Muscle of back (tissue), 13 donors: ENCODE measurements at places on chromosomes 1 and 21.

GRCh38 chr21:41726970-41727783 lies 39.7 kb downstream of the RIPK4 start:
- DNase-seq = peak; percentile 67

DNA sequence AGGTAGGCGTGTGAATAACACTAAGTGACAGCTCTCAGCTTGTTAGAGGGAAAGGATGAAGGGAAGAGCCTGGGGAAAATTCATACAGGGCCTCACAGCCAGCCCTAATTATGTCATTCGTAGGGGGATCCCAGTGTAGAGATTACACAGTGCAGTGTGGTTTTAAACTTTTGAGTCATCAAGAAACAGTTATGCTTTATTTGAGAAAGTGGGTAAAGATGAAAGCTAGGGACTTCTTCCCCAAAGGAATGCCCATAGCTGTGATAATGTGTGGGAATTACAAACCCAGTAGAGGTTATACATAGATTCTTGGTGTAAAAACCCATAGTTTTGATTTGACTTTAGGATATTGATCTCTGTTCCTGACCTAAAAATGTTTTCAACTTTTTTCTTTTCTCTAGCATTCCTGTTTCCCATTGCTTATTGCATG lies 1.9 kb downstream of the TTF2 start:
- no peak for DNase-seq

- no peak for DNase-seq
Measured at GRCh38 chr1:4736254-4736653, 81.8 kb downstream of the AJAP1 start.

GRCh38 chr21:42472521-42472920 lies 23.5 kb downstream of the RSPH1 start:
- DNase-seq = no peak

DNA sequence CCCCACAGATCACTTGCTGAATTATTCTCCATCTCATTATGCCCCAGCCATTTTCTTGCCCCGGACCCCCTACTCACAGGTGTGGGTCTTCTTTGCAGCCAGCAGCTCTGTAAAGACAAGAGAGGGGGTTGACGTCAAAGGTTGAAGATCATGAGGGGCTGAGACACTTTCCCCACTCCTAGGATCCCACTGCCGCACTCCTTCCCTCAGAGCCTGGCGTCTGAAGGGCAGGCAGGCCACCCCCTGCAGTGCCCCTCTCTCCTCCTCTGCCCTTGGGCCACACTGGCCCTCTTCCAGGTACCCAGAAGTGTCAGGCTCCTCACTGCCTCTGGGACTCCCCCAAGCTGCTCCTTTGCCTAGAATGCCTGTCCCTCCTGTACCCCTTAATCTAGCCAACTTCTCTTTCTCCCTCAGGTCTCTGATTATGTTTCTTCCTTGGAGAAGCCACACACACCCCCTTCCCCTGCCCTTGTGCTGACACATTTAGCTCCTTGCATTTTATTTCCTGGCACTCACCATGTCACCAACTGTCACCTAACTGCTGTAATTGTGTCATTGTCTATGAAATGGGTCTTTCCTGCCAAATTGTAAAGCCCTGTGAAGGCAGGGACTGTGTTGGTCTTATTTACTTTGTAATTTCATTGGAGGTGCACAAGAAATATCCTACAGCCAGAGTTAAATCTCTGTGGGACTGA lies 2.1 kb downstream of the RORC start:
- no peak for DNase-seq
